ENCODE measurements at places on chromosomes 2 and 18. TPM values are rescaled to one million over a fixed set of nuclear protein-coding genes. Genes with fewer than 3 reads are reported as not detected.

The SPC25 gene
- total RNA-seq = 8.6 TPM

The REG3A gene
- total RNA-seq = not detected

The MROH2A gene
- not detected for total RNA-seq

The IKZF2 gene
- 9.4 TPM for total RNA-seq

The PTGR3 gene
- total RNA-seq = 24.3 TPM

The DNER gene
- total RNA-seq = under 0.01 TPM

The CUL3 gene
- total RNA-seq = 52.9 TPM

The SERPINB11 gene
- total RNA-seq = not detected

The PGAP1 gene
- 5.2 TPM for total RNA-seq

The CAVIN2 gene
- 41.2 TPM for total RNA-seq

The RBM44 gene
- 0.19 TPM for total RNA-seq

The C2orf15 gene
- total RNA-seq = 0.19 TPM

The TFPI gene
- total RNA-seq = 866 TPM

The MYO7B gene
- total RNA-seq = under 0.01 TPM

Data from regular cardiac myocyte (primary cell).